ENCODE measurements at places on chromosomes 5 and 9. TPM values are rescaled to one million over a fixed set of nuclear protein-coding genes. Genes with fewer than 3 reads are reported as not detected.

DNA sequence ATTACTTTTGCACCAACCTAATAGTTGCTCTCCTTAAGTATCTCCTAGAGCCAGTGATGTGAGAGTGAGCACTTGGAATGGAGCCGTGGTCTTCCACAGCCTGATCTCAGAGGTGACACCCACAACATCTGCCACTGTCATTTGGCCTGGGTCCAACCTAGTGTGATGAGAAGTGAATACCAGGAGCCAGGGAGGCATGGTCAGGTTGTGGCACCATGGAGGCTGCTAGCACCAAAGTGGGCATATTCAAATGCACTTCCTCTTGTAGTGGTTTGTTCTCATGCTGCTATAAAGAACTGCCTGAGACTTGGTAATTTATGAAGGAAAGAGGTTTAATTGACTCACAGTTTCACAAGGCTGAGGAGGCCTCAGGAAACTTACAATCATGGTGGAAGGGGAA, 22.6 kb upstream of the CEP72 start:
- no peak overlapping the region for H3K27ac ChIP-seq
- no peaks in the 10 kb centered on the region for H3K4me1 ChIP-seq
- H3K27me3 ChIP-seq = no peaks in the 10 kb centered on the region
- H3K4me3 ChIP-seq = no peak overlapping the region
- DNase-seq = no peak

GRCh38 chr5:149549461-149550267, 1.6 kb downstream of the CSNK1A1 start:
- peaks cover 30% of the 10 kb centered on the region for H3K4me1 ChIP-seq
- H3K36me3 ChIP-seq = peaks cover 2% of the 10 kb centered on the region
- DNase-seq = peak; percentile 49
- H3K27ac ChIP-seq = peak overlapping the region; percentile 99
- H3K4me3 ChIP-seq = peak overlapping the region; percentile 76
- no peaks in the 10 kb centered on the region for H3K27me3 ChIP-seq

DNA sequence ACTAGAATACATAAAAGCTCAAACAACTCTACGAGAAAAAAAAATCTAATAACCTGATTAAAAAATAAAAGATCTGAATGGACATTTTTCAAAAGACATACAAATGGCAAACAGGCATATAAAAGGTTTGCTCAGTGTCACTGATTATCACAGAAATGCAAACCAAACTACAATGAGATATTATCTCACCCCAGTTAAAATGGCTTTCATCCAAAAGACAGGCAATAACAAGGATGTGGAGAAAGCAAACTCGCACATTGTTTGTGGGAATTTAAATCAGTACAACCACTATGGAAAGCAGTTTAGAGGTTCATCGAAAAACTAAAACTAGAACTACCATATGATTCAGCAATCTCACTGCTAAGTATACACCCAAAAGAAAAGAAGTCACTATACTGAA, 20.8 kb downstream of the UGT3A2 start:
- H3K36me3 ChIP-seq = no peaks in the 10 kb centered on the region
- DNase-seq = no peak
- no peak overlapping the region for H3K27ac ChIP-seq
- no peaks in the 10 kb centered on the region for H3K4me1 ChIP-seq
- H3K4me3 ChIP-seq = no peak overlapping the region

DNA sequence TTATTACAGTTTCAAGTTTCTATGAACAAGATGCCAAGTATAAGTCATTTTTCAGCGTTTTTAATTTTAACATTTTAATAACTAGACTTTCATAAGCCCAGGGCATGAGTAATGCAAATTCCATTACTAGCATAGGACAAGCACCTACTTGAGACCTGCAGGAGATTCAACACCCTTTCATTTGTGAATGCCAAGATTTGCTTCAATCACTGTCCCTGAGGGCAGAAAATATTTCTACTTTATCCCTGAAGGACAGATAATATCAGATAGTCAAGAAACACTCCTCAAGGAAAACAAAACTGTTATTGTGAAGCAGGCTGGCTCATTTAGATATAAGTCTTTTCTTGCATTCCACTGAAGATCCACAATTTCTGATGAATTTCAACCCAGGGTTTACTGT, 27.7 kb upstream of the ZNF622 start:
- H3K27ac ChIP-seq = no peak overlapping the region
- no peak for DNase-seq
- no peaks in the 10 kb centered on the region for H3K27me3 ChIP-seq
- H3K36me3 ChIP-seq = no peaks in the 10 kb centered on the region

DNA sequence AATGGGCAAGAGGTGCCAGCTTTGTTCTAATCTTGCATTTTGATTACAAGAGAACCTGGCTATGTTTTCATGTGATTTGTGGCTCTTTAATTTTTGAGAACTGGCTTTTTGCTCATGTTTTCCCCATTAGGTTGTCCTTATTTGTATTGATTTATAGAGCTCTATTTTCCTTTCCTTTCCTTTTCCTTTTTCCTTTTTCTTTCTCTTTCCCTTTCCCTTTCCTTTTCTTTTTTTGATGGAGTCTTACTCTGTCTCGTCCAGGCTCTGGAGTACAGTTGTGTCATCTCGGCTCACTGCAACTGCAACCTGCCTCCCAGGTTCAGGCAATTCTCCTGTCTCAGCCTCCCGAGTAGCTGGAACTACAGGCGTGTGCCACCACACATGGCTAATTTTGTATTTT, 55.5 kb downstream of the GPBP1 start:
- H3K27me3 ChIP-seq = no peaks in the 10 kb centered on the region
- no peak overlapping the region for H3K27ac ChIP-seq
- DNase-seq = no peak
- peaks cover 9% of the 10 kb centered on the region for H3K36me3 ChIP-seq

DNA sequence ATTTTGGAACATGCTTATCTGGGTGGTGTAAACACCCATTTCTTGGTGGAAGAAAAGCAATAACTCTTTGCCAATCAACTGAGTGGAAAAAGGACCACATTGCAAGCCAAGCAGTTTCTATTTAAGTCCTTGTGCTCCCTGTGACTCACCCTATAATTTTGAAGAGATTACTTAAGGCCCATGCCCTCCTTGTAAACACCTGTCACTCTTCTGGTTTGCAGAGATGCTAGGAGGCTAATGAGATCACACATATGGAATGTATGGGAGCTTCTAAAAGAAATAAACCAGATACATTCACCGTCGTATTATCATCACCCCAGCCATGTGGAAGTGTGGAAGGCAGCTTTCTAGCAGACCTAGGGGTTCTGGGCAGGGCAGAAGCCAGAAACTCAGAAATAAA, 337.1 kb downstream of the GADD45G start:
- H3K4me1 ChIP-seq = no peaks in the 10 kb centered on the region
- DNase-seq = no peak
- H3K27ac ChIP-seq = no peak overlapping the region
- H3K4me3 ChIP-seq = no peak overlapping the region

DNA sequence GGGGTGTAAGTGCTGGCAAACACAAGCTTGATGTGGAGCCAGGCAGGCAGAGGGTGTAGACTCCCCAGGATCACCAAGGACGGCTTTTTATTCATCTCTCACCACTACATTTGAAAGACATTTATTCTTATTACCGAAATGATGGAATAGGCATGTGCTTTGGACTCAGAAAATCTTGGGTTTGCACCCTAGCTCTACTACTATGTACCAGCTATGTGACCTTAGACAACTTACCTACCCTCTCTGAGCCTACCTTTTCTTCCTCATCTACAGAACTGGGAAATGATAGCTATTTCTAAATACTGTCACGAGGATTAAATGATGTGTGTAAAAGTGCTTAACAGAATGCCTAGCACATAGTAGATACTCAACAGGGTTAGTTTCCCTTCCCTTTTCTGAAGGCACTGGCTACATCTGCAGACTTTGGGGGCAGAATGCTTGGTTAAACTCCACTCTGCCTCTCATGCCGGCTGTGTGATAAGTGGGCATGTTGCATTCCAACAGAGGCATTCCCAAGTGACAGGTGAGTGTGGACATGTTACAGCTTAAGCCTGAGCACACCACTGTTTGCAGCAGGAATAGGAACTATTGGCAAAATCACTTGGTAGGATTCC, 94.8 kb downstream of the SLC1A3 start:
- H3K27me3 ChIP-seq = no peaks in the 10 kb centered on the region
- DNase-seq = peak; percentile 49
- no peaks in the 10 kb centered on the region for H3K36me3 ChIP-seq
- H3K27ac ChIP-seq = peak overlapping the region; percentile 63

GRCh38 chr9:38066914-38067858, 1.8 kb downstream of the SHB start:
- peak overlapping the region; percentile 92 for H3K4me3 ChIP-seq
- peaks cover 40% of the 10 kb centered on the region for H3K4me1 ChIP-seq
- H3K36me3 ChIP-seq = no peaks in the 10 kb centered on the region
- no peaks in the 10 kb centered on the region for H3K27me3 ChIP-seq
- peak; percentile 33 for DNase-seq

GRCh38 chr5:62260513-62260912, 45.5 kb upstream of the KIF2A start:
- H3K27me3 ChIP-seq = no peaks in the 10 kb centered on the region
- no peaks in the 10 kb centered on the region for H3K36me3 ChIP-seq

- no peaks in the 10 kb centered on the region for H3K4me1 ChIP-seq
- no peak for DNase-seq
- no peak overlapping the region for H3K4me3 ChIP-seq
- no peaks in the 10 kb centered on the region for H3K36me3 ChIP-seq
These were observed 114.0 kb upstream of the ALDH1B1 start for GRCh38 chr9:38278457-38278856.

GRCh38 chr9:134494273-134494815, 147.3 kb upstream of the COL5A1 start:
- H3K36me3 ChIP-seq = no peaks in the 10 kb centered on the region
- H3K4me1 ChIP-seq = no peaks in the 10 kb centered on the region
- no peaks in the 10 kb centered on the region for H3K27me3 ChIP-seq

GRCh38 chr5:149497357-149497756, 53.9 kb downstream of the CSNK1A1 start:
- peaks cover 7% of the 10 kb centered on the region for H3K4me1 ChIP-seq
- H3K27me3 ChIP-seq = no peaks in the 10 kb centered on the region
- no peak overlapping the region for H3K4me3 ChIP-seq
- no peak overlapping the region for H3K27ac ChIP-seq

- H3K27ac ChIP-seq = no peak overlapping the region
- no peaks in the 10 kb centered on the region for H3K36me3 ChIP-seq
- no peak overlapping the region for H3K4me3 ChIP-seq
- no peak for DNase-seq
- no peaks in the 10 kb centered on the region for H3K4me1 ChIP-seq
These were observed 81.5 kb downstream of the NRG2 start for GRCh38 chr5:139961435-139962157.

DNA sequence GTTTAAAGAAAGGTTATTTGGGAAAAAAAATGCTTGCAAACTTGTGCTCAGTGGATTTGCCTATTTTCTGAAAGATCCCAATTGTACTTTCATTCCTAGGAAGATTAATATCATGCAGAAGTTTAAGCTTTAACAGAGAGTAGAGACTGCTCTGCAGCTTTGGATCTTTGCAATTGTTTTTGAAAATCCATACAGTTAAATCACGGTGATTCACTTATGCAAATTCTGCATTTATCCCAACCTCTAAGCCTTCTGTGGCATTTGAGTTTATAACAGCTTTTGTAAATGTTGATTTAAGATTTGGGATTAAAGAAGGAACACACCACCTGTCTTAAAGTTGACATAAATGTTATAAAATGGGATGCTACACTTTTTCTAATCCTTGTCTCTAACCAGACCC, 134.4 kb downstream of the EBF1 start:
- no peak for DNase-seq
- no peaks in the 10 kb centered on the region for H3K27me3 ChIP-seq
- no peak overlapping the region for H3K27ac ChIP-seq
- no peaks in the 10 kb centered on the region for H3K36me3 ChIP-seq

DNA sequence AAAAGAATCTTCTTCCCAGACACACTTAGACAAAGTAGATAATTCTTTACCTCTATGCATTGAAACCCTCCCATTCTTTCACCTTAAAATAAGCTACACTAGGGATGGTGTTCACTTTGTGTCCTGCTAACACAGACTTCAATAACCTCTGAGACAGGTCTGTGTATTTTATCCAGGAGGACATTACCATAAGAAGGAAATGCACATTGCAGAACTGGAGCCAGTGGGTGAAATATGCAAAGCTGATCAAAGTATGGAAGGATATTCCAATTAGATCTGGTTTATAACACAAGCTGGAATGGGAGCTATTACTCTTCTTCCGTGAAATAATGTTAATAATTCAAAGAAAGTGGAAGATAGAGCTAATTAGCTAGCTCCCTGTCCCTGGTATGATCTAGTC, 204.1 kb downstream of the BRINP1 start:
- no peak overlapping the region for H3K27ac ChIP-seq
- H3K4me3 ChIP-seq = no peak overlapping the region
- DNase-seq = no peak
- no peaks in the 10 kb centered on the region for H3K27me3 ChIP-seq
- H3K4me1 ChIP-seq = no peaks in the 10 kb centered on the region

DNA sequence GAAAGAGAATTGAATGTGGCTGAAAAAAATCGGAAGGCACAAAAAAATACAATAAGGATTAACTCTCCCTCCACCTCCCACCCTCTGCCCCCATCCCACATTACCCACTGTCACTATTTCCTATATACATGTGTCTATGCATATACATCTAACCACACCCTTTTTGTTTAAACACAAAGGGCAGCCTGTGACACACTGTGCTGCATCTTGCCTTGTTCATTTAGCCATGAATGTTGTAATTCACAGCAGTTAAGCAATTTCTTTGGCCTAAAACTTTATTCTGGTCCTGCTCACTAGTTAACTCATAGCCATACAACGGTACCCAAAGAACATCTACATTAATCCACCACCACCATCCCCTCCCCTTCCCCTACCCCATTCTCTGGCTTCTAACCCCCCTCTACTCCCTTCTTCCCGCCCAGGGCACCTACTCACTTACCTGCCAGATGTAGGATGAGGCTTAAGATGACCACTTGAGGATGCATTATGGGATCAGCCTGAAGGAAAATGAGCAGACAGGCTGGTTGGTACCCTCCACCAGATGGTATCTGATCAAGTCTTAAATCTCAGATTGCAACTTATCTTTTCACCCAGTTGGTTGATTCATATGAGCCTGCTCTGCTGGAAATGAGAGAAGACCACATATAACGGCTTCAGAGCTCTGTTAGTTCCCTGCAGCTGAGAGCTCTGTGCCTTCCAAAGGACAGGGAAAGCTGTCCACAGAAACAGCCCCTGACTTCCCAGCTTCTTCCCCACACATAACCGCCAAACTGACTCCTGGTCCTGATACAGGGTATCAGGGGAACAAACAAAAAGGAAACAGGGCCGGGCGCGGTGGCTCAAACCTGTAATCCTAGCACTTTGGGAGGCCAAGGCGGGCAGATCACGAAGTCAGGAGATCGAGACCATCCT, 1.2 kb downstream of the HAVCR1 start:
- H3K4me1 ChIP-seq = peaks cover 39% of the 10 kb centered on the region
- H3K36me3 ChIP-seq = peaks cover 4% of the 10 kb centered on the region
- peak overlapping the region; percentile 39 for H3K4me3 ChIP-seq

- no peak overlapping the region for H3K4me3 ChIP-seq
- H3K27me3 ChIP-seq = no peaks in the 10 kb centered on the region
- no peak for DNase-seq
- H3K36me3 ChIP-seq = no peaks in the 10 kb centered on the region
These were observed 217.1 kb downstream of the PIK3R1 start for GRCh38 chr5:68432682-68433081.

The PCDHAC2 gene
- total RNA-seq = not detected

The LCN1 gene
- not detected for total RNA-seq

The PARP8 gene
- 0.79 TPM for total RNA-seq

The CDC20B gene
- total RNA-seq = not detected

The CER1 gene
- total RNA-seq = not detected

The MEGF10 gene
- total RNA-seq = not detected

The SLC6A3 gene
- total RNA-seq = not detected

The RNF180 gene
- total RNA-seq = 0.61 TPM

The QRFP gene
- not detected for total RNA-seq

The GARNL3 gene
- 11.8 TPM for total RNA-seq

The TMEM167A gene
- 85.0 TPM for total RNA-seq

The LOX gene
- total RNA-seq = 4.9 TPM

Measured in Caco-2 (cell line).